ENCODE measurements at places on chromosomes 5 and 9.

- no peak for ATAC-seq
These were observed 794 bp downstream of the PTBP3 start for GRCh38 chr9:112332674-112332976.

DNA sequence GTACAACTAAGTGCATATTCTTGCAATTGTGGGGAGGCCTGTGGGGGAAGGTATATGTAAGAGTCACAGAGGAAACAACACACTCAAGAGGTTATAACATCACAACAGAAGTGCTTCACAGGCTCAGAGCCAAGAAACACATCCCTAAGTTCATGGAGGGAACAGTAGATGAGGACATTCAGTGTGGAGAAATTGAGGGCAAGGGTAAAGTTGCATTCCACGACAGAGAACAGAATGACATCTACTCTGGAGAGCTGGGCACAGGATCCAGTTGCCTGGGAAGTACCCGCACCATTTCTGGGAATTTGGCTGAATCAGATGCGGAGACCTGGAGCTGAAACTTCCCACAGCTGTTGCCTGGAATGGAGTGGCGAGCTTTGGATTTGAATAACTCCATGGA lies 197.2 kb downstream of the NXNL2 start:
- peak; percentile 27 for ATAC-seq

- no peak for ATAC-seq
These were observed 22.9 kb downstream of the SLC25A51 start for GRCh38 chr9:37880916-37881479.

GRCh38 chr9:6230037-6230780 lies 14.6 kb downstream of the IL33 start:
- no peak for ATAC-seq

DNA sequence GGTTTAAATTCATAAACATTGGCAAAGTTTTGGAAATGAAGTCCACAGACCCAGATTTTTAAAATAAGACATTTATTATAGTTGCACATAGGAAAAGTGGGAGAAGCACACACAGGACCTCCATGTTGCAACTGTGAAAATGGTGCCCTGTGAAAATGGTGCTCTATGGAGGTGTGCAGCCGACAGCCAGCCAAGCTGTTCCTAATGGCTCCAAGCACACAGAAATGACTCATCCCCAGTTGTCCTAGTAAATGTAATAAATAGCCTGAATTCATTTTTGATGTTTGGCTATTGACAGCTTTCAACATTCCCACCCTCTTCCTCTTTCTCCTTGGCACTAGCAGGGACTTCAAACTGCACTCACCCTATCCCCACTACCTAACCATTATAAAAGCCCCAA lies 590.9 kb downstream of the CAAP1 start:
- no peak for ATAC-seq

GRCh38 chr5:61461417-61461816 lies 129.4 kb downstream of the ZSWIM6 start:
- ATAC-seq = no peak

GRCh38 chr9:133763272-133764183 lies 25.4 kb upstream of the SARDH start:
- ATAC-seq = no peak

GRCh38 chr5:125152044-125152443 lies 405.6 kb upstream of the ZNF608 start:
- ATAC-seq = no peak

- ATAC-seq = no peak
These were observed 1.8 kb downstream of the EGR1 start for GRCh38 chr5:138466900-138467710.

DNA sequence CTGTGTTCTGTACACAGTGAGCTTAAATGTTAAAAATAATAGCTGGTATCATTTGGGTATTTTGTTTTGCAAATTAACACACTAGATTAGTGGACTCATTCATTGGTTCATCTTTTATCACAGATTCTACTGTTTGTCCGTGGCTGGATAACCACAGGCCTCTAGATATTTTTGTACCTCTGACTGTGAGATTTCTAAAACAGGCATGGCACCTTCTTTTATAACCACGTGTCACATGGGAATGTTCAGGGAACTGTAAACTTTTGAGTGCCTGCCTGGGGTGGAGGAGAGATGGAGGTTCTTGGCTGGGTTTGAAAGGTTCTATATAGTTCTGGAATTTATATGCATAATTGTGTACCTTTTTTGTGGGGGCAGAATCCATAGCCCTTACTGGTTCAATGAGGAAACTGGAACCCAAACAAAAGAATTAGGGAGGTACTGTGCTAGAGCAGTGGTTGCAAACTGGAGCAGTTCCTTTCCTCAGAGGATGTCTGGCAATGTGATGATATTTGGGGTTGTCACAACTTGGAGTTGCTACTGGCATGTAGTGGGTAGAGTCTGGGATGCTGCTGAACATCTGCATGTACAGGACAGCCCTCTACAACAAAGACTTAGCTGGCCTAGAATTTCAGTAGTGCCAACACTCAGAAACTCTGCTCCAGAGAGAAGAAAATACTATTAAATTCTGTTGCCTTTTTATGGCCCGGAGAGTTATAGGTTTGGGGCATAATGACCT lies 16.9 kb downstream of the TLE4 start:
- ATAC-seq = no peak

DNA sequence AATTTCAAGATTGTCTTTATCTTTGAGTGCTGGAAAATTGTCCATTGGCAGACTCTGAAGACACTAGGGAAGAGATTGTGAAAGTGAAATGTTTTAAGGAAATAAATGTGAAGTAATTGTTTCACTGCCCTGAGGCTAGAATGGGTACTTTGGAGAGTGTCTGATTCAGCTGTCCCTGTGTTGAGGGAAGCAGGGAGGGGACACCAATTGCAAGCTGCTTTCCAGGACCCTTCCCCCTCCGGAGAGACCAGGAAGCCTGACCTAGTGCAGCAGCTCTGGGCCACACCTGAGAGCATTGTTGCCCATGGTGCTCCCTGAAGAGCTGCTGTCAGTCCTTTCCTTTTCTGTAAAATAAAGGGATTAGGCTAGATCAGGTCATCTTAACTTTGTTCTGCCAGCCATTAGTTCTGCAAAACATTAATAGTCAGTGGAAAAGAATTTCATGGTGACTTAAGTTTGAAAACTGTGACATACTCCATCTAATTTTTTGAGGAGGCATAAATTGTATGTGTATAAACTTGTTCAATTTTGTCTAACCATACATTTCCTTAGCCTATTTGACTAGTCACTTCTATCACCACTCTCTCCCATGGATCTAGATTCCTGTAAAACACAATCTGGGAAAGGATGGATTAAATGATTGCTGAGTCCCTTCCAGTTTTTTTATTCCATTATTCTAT lies 18.8 kb downstream of the MAP1B start:
- ATAC-seq = no peak

GRCh38 chr5:169390265-169390664 lies 89.3 kb upstream of the SLIT3 start:
- no peak for ATAC-seq

DNA sequence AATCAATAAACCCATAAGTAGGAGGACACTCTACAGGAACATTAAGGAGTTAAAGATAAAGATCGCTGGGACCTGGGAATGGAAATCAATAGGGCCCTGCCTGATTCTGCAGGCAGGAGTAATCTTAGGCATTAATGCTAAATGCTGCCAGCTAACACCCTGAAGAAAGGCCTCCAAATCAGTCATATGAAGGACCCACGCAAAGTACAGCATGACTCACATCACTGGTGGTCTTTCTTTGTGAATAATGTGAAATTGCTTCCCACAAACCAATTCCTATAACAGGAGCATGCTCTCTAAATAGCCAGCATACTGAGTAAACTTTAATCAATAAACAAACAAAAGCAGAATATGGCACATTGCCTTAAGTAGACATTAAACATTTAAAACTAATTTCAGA lies 172.3 kb downstream of the SEMA5A start:
- ATAC-seq = no peak

DNA sequence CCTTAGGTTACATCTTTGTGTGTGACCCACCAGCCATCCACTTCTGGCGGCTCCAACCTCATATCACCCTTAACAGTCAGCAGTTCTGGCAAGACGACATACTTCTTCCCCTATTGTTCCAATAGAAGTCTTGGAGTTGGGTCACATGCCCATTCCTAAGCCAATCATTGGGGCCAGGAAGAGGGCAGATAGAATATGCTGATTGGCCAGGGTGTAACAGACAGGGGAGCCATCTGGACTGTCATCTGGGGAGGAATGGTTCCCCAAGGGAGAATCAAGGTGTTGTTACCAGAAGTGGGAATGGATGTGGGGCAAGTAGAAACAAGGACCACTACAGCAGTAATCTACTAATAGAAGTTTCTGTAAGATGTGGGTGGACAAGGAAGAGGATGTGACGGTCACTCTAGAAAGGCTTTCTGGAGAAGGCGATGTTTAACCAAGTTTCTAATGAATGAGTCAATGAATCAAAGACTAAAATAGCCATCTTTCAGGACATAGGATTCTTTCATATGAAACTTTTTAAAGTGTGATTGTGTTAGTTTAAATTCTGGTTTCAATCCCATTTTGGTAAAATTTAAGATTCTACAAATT lies 200.4 kb downstream of the ARHGAP26 start:
- ATAC-seq = no peak

- no peak for ATAC-seq
These were observed 109.8 kb upstream of the ST8SIA4 start for GRCh38 chr5:101012880-101013279.

- ATAC-seq = no peak
These were observed 26.0 kb upstream of the SEMA4D start for GRCh38 chr9:89523948-89524347.

DNA sequence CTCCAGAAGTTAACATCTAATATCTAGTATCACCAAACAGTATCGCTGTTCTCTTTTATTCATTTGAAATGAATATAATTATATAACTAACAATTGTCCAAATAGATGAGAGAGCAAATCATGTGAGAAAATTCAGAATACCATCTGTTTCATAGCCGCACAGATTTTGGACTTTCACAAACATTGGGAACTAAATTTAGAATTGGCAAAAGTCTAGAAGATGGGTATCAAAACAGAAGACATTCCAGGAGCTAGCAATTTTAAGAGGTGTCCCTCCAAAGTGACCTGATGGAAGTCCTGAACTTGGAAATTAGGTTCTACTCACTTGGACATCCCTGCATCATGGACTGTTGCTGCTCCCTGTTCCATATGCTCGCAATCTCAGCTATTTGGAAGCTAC lies 57.0 kb upstream of the FSD1L start:
- ATAC-seq = no peak

- ATAC-seq = no peak
These were observed 36.8 kb downstream of the ITK start for GRCh38 chr5:157217289-157218024.

GRCh38 chr5:112385566-112385965 lies 33.5 kb downstream of the EPB41L4A start:
- ATAC-seq = no peak

DNA sequence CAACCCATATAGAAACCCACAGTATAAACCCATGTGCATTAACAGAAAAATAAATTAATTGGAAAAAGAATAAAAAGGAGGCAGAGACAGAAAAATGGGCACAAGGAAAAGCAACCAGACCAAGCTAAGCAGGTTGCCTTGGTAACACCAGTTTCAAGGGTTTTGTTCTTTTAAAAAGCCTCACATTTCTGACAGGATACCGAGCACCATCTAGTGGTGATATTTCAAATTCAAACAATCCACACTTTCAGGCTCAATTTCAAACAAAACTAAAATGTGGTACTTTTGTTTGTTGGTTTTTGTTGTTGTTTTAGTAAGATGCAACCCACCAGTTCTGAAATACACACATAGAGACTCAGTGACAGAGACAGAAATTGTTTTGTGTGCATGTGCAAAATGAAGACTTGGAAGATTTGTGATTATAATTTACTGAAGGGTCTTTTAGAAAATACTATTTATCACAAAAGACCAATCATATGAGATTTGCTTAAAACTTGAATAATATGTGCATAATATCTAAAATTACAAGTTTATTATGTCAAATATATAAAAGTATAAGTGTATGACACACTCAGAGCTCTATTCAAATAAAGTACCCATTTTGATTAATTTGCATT lies 318.2 kb downstream of the SLCO4C1 start:
- ATAC-seq = no peak

DNA sequence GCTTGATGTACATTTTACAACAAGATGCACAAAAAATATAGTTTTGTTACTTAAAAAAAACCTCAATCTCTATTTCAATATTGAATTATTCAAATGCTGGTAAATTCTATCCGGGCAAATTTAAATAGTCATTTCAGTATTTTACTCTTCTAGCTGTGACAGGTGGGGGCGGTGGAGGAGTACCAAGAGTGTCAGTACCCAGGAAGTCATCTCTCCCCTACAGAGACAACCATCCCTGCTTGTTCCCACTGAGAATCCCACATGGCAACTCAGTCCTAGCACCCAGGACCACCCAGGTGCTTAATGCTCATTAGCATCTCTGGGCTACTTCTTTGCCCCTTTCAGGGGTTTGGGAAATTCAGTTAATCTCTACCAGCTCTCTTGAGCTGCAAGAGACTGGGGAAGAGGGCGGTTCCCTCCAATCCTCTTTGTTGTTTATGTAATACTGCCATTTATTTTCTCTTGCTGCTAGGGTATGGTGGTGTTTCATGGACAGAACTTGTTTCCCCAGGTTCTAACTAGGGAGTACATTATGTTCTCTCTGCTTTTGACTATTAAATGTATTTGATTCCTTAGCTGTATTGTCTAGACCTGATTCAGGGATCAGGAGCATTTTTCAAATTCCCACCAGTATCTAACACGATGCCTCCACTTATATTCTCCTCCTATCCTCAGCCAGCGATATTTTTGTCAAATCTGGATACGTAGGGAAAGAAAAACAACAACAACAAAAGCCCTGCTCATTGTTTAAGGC lies 122.5 kb downstream of the CDH18 start:
- ATAC-seq = no peak

DNA sequence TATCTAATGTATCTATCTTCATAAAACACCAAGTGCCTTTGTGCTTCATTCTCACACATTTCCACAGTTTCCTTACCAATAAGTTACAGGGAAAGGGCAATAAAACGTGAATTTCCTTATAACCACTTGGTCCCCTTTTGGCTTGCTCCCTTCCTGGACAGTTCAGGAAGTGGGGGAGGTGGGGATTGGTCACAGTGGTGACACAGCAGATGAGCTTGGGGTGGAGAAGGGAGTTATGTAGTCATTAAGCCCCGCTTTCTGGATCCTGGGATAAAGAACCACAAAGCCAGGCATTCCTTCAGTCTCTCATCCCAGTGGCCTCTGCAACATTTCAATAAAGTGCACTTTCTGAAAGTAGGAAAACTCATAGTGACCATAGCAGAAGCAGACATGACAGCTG lies 47.1 kb upstream of the FYB1 start:
- no peak for ATAC-seq

DNA sequence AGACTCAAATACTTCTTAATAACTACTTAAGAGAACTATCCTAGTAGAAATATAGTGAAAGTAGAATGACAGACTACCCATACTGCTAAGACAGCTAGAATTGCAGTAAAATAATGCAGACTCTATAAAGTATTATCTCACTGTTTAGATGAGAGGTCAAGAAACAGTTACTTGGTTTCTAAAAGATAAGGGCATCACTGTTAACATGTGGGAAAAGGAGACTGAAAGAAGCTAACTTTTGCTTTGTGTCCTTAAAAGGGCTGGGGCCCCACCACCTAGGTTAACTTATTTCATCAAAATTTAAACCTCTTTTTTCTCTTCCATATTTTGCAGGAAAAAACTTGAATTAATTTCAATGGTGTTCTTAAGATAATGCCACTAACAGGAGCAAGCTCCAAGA lies 204.3 kb downstream of the CNTLN start:
- no peak for ATAC-seq
